Naive thymus-derived CD4-positive, alpha-beta T cell (primary cell): ENCODE measurements at places on chromosomes 6 and 20. TPM values are rescaled to one million over a fixed set of nuclear protein-coding genes. Genes with fewer than 3 reads are reported as not detected.

The CD24 gene
- polyA plus RNA-seq, result 0.23 TPM

GRCh38 chr20:34794006-34794585, 31.4 kb downstream of the NCOA6 start:
- no peaks in the 10 kb centered on the region for H3K4me1 ChIP-seq
- H3K27me3 ChIP-seq, result no peaks in the 10 kb centered on the region
- no peak for DNase-seq
- no peaks in the 10 kb centered on the region for H3K36me3 ChIP-seq
- H3K4me3 ChIP-seq, result no peak overlapping the region
- H3K27ac ChIP-seq, result no peak overlapping the region

- H3K27me3 ChIP-seq, result no peaks in the 10 kb centered on the region
- no peaks in the 10 kb centered on the region for H3K36me3 ChIP-seq
- no peak for DNase-seq
- H3K4me1 ChIP-seq, result no peaks in the 10 kb centered on the region
- no peak overlapping the region for H3K4me3 ChIP-seq
- H3K27ac ChIP-seq, result no peak overlapping the region
These were observed 905.4 kb upstream of the FLRT3 start for GRCh38 chr20:15242773-15243172.

- no peaks in the 10 kb centered on the region for H3K36me3 ChIP-seq
- H3K27me3 ChIP-seq, result no peaks in the 10 kb centered on the region
- no peak overlapping the region for H3K27ac ChIP-seq
- H3K4me3 ChIP-seq, result no peak overlapping the region
These were observed 7.0 kb upstream of the ID4 start for GRCh38 chr6:19830171-19830570.

DNA sequence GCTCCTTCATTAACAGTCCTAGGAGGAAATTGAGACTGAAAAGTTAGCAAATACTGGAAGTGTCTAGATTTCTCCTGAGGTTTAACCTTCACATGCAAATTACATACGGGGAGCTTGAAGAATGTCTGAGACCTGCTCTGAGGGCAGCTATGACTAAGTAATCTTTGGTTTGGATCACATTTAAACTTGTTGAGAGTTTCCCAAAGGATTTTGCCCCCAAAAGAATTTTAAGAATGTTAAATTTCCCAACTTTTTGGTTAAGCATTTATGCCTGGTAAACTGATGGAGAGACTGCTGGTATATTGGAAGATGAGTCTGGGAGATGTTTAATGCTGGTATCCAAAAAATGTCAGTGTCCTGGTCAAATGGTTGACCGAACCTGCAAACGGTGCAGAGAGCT, 97.0 kb downstream of the RREB1 start:
- no peak overlapping the region for H3K4me3 ChIP-seq
- no peak for DNase-seq
- H3K36me3 ChIP-seq, result peaks cover 32% of the 10 kb centered on the region

The GOPC gene
- polyA plus RNA-seq, result 17.3 TPM

GRCh38 chr6:3693831-3694230, 57.7 kb downstream of the PXDC1 start:
- no peaks in the 10 kb centered on the region for H3K36me3 ChIP-seq
- H3K4me1 ChIP-seq, result no peaks in the 10 kb centered on the region
- H3K27me3 ChIP-seq, result no peaks in the 10 kb centered on the region
- no peak for DNase-seq
- no peak overlapping the region for H3K4me3 ChIP-seq

GRCh38 chr20:22508426-22508825, 75.9 kb downstream of the FOXA2 start:
- no peaks in the 10 kb centered on the region for H3K36me3 ChIP-seq
- H3K27ac ChIP-seq, result no peak overlapping the region
- no peaks in the 10 kb centered on the region for H3K27me3 ChIP-seq
- no peak for DNase-seq
- H3K4me1 ChIP-seq, result no peaks in the 10 kb centered on the region

The CFB gene
- polyA plus RNA-seq, result 1.4 TPM

The CGA gene
- not detected for polyA plus RNA-seq

DNA sequence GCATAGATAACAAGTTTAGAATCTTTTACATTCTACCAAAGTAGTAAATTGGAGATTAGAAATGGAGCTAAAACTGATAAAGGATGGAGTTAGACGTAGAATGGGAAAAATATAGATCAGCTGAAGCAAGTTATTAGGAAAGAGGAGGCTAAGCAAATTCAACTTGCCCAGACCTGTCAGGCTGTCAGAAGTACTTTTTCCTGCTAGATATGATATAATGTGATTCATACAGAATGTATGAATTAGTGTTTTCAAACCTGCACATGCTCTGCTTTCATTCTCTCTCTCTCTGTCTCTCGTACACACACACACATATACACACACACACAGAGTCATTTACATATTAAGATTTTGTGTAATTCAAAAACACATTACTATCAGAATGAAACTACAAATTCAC, 133.2 kb upstream of the HDGFL1 start:
- H3K4me3 ChIP-seq, result no peak overlapping the region
- H3K36me3 ChIP-seq, result no peaks in the 10 kb centered on the region
- no peak overlapping the region for H3K27ac ChIP-seq
- H3K4me1 ChIP-seq, result no peaks in the 10 kb centered on the region
- no peak for DNase-seq
- no peaks in the 10 kb centered on the region for H3K27me3 ChIP-seq
